Progenitor cell of endocrine pancreas (in vitro differentiated cells): ENCODE measurements at places on chromosomes 1 and 21.

DNA sequence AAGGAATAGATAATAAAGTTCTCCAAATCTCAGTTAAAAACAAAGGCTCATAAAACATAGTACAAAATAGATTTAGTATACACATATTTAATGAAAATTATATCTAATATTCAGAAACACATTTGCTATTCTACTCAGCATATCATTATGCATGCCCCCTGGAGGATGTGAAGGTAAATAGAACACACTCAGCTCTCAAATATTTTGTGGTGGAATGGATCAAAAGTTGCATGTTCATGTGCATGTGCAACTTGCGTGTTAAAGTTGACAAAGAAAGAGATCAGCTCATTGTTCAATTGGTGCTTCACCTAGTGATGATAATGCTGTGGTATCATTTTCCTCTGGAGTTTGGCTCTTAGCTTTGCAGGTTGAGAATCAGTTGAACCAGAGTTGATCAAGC lies 4.9 kb upstream of the ZNF644 start:
- no peak for DNase-seq

DNA sequence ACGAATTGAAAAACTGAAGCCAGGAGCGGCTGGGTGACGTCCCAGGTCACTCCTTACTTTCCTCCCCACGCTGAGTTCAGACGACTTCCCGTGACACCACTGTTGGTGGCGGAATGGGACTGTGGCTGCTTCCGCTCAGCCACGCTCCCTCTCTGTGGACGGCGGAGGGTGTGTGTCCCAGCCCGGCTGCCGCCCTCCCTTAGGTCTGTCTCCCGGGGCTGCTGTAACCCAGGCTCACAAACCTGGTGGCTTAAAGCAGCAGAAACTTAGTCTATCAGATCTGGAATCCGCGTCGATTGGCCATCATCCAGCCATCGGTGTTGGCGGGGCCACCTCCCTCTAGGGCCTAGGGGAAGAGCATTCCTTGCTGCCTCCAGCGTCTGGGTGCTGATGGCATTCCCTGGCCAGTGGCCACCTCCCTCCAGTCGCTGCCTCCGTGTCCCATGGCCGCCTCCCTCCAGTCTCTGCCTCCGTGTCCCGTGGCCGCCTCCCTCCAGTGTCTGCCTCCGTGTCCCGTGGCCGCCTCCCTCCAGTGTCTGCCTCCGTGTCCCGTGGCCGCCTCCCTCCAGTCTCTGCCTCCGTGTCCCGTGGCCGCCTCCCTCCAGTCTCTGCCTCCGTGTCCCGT lies 17.5 kb downstream of the TRPM2 start:
- no peak for DNase-seq

DNA sequence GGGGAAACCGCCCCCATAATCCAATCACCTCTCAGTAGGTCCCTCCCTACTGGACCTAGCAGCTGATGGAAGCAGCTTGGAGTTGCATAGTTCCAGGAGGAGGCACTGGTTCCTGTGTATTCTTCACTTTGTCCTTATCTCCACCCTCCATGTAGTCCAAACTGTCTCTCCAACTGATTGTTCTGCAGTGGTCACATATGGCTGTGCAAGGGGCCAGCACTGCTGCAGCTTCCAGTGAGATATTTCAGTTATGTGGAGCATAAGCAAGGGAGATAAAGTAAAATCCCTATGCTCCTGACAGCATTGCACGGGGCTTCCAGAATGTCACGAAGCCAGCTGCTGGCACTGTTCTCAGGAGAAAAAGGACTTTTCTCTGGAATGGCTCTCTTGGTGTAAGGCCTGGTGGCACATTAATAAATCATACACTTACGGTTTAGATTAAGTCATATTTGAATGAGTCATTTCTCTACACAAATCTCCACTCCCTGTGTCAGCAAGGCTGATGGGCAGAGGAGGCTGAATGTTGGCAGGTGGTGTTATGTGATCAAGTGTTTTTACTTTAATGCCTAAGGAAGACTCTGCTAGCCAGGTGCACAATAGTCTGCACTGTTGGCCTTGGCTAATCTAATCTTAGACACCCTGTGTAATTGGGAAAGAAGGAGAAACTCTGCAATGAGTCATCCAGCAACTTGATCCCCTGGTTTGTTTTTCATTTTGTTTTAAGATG lies 93.4 kb downstream of the KCNK1 start:
- DNase-seq: no peak

DNA sequence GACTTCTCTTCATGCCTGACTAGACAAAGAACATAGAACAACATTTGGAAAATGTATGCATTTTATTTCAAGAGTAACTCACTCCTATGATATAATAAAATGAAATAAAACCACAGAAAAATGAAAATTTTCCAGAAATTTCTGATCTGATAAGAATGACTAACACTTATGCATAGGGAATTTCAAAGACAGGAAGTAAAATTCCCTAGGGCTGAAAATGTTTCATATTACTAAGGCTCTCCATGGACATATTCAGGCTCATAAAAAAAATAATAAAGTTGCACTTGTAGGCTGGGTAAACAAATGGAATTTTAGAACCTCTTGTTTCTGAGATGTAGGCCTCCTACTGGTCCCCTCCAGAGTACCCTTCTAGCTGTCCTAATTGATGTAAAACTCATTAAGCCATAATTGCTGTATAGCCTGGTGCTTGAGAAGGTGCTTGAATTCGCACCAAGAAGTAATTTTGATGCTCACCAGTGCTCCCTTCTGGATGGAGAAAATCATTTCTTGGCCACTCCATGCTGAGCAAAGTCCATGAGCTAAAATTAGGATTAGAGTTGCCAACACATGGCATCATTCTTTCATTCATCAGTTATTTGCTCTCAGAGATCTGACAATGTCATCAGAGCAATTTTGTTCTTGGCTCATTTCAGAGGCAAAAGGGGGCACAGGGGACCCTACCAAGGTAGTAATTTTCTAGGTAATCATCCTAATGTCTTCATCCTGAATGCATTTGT lies 641.0 kb upstream of the CAMK1G start:
- DNase-seq: no peak

- no peak for DNase-seq
Observed at GRCh38 chr1:86948212-86948611, 33.8 kb downstream of the HS2ST1 start.

GRCh38 chr21:44850905-44851657 lies 22.4 kb downstream of the PTTG1IP start:
- no peak for DNase-seq
